RPMI7951 (cell line): ENCODE measurements at places on chromosomes 12 and 14. TPM values are rescaled to one million over a fixed set of nuclear protein-coding genes. Genes with fewer than 3 reads are reported as not detected.

Gene ZCRB1
- total RNA-seq, result 35.1 and 52.3 TPM in 2 replicates

Gene GARIN6
- total RNA-seq, result not detected in 2 replicates

Gene SLC15A4
- total RNA-seq, result 22.2 and 23.2 TPM in 2 replicates

- peak; percentile 57 for DNase-seq
Measured at GRCh38 chr14:68843471-68844209, 50.8 kb upstream of the ZFP36L1 start.

GRCh38 chr12:14403711-14404196, 38.3 kb downstream of the ATF7IP start:
- DNase-seq, result peak; percentile 76

- peak; percentile 71 for DNase-seq
Measured at GRCh38 chr12:75953312-75953906, 78.2 kb downstream of the PHLDA1 start.

GRCh38 chr12:54082397-54082892, 28.8 kb downstream of the HOXC4 start:
- DNase-seq, result peak; percentile 28

DNA sequence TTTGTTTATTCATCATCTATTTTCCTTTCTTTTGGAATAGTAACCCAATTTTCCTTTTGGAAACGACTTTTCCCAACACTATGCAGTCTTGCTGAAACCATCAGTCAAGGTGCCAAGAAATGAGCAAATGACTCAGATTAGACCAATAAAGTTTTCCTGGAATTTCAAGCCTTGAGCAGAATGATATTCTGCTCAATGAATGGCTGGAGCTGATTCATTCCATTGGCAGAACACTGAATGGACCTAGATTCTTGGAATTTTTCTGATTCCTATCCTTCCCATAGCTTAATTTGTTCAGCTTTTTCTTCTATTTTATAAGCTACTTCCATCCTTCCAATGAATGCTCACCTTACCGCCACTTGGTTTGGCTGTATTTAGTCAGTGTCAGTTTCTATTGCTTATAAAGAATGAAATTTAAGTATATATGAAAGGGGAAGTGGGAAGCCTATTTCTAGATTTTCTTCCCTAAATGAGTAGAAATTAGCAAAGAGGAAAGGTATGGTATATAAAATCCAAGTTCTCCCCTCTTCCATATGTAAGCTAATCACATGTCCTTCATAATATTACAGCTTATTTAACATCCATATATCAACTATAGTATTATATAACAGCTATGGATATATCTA, 89.0 kb downstream of the C14orf39 start:
- DNase-seq, result peak; percentile 1
